ENCODE measurements at places on chromosomes 5 and 9. TPM values are rescaled to one million over a fixed set of nuclear protein-coding genes. Genes with fewer than 3 reads are reported as not detected.

BAAT gene
- polyA plus RNA-seq = 1.7 TPM

DNA sequence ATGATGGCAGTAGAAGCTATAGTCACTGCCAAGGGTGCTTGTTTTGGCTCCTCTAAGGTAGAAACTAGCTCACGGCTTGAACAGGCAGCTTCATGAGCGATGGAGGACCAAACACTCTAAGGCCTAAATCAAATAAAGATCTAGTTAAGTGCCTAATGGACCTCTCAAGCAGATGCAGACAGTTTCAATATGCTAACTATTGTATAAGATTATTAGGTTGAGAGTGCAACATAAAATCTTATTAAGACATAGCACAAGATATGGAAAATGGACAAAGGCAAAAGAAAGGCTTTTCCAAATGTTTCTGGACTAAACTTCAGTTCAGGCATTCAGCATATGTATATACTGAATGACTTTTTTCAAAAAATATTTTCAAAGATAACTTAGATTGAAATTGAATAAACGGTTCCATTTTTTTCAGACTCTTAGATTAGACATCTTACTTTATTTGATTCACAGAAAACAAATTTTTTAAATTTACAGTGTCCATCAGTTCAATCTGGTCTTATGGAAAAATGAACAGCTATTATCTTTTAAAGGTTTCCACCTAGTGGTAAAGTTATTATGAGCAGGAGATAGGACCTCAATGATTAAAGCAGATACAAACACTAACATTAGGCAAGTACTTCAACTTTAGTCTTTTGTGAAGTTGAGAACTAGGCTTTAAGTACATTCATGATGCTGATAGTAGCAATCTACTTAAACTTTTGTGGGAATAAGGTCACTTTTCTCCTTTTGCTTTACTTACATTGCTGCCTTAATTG, 1167.7 kb downstream of the MAT2B start:
- DNase-seq = no peak

OTULINL gene
- 2.7 TPM for polyA plus RNA-seq

- no peak for DNase-seq
Observed at GRCh38 chr5:179786861-179787260, 6.9 kb upstream of the LTC4S start.

- no peak for DNase-seq
Observed at GRCh38 chr5:371811-372555, 50.5 kb downstream of the AHRR start.

GRCh38 chr5:171956314-171956713, 50.1 kb downstream of the FBXW11 start:
- no peak for DNase-seq

GRCh38 chr5:147307170-147307569, 72.3 kb downstream of the STK32A start:
- no peak for DNase-seq

PHF24 gene
- polyA plus RNA-seq = 0.09 TPM

- DNase-seq = no peak
Observed at GRCh38 chr5:111859031-111859430, 102.0 kb upstream of the NREP start.

SPAG8 gene
- polyA plus RNA-seq = 2.3 TPM

GRCh38 chr5:87899721-87900131, 368.9 kb downstream of the TMEM161B start:
- no peak for DNase-seq

POU5F2 gene
- 0.01 TPM for polyA plus RNA-seq

- no peak for DNase-seq
Observed at GRCh38 chr5:82396396-82396795, 118.2 kb upstream of the RPS23 start.

GRCh38 chr5:97102010-97102470, 40.4 kb downstream of the LIX1 start:
- DNase-seq = no peak

GRCh38 chr9:131289301-131290035, at the start of gene PLPP7:
PLPP7 (plus strand) TSS chr9:131289723; CDS start chr9:131289998, 275 bp downstream.
- no peak for DNase-seq

DNA sequence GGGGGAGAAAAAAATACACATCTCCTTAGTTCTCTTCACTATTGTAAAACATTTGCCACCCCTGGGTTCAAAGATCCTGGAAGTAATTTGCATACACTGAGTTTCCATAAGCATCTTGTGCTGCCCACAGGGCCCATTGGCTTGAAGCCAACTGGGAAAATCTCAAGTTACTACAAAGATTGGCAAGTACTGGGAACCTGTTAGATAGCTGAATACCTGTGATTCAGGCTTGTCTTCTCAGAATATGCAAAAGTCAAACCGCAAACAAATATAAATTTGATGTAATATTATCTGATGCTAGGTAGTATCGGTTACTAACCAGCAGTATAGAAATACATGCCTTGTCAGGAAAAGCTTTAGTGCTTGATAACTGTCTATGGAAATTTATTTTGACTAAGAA, 156.9 kb upstream of the FST start:
- no peak for DNase-seq

- no peak for DNase-seq
Observed at GRCh38 chr5:16147179-16147900, 32.3 kb downstream of the MARCHF11 start.

GRCh38 chr9:32411753-32412152, 27.3 kb downstream of the ACO1 start:
- DNase-seq = no peak

DNA sequence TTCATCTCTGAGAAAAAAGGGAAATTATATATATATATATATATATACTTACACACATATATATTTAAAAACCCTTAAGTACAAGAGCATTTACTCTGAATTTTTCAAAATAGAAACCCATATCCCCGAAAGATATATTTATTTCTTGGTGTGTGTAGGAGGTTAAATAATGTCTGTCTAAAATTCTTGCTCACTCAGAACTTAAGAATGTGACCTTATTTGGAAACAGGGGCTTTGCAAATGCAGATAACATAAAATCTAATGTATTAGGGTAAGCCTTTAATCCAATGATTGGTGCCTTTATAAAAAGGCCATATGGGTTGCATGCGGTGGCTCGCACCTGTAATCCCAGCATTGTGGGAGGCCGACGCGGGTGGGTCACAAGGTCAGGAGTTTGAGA, 517.3 kb upstream of the TLE4 start:
- no peak for DNase-seq

DNA sequence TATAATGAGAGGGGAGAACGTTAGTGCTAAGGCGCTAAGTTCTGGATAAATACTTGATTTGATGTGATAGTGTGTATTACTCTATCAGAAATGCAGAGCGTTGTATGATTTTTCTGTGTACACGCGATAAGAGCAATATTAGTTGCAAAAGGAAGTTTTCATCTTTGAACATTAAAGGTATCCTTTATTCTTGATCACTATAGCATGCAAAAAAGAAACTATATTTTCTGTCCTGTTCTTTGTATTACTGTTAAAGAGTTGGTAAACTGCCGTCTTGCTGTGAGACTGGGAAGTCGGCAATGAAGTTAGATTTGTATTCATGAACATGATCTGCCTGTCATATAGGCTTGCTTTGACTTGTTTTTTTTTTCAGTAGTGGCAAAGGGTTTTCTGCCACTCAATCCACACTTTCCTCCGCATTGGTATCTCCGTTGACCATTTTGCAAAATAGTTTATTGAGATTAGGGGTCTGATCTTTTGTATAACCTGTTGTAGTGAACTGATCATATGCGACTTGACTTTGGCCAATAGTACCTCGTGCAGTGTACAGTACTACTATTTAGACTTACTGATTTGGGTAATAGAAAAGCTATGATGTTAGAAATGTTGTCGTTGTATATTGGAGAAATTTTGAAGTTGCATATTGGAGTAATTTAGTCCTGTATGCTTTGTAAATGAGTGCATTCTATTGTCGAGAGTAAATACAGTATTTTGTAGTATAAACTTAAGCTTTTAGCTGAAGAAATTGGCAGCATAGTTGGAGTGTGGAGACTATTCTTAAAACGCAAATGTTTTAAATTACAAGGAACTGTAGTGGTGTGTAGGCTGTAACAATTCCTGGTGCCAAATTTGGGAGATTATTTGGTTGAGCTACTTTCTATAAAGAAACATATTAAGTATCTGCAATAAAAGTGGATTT, 1.7 kb downstream of the DENND4C start:
- no peak for DNase-seq

DNA sequence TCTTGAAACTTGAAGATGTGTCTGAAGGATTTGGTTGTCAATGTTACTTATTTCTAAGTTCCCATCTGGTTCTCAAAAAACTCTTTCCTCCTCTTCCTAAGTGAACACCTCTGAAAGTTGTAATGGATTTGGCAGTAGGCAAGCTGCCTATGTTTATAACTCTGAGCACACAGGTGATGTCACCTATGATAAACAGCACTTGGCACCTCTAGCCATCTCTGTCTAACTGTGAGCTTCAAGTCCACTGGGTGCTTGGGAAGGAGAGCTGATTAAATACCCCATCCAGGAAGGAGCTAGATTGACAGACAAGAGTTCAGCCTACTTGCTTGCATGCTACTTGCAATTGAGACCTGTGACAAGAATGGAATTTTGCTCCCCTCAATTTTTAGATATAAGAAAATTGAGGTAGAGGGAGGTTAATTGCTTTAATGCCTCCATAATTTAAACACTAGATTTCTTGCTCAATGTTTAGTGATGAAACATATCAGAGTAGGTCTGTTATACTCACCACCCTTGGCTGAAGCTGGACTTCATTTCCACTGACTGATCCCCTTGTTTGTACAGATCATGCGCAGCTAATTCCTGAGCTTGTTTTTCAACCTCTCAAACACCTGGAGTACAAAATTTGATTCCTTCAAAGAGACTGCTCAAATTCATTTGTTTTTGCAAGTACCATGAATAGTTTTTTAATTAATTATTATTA, 49.9 kb downstream of the PDE4D start:
- DNase-seq = no peak

DNA sequence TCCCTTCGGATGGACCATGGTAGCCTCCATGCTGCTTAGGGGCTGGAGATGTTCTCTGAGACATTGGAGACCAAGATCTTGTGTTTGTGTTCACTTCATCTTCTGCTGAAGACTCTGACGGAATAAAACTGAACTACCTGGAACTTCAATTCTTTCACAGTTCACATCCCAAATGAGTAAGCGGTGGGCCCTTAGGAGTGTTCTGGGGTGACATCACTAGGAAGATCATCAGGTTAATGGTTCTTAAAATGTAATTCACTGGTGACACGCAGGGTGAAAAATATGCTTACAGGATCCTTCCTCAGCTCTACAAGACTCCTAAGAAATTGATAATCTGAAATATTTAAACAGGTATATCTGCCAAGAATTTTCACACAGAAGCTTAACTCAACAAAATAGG, 561.5 kb downstream of the SEMA5A start:
- no peak for DNase-seq

DNA sequence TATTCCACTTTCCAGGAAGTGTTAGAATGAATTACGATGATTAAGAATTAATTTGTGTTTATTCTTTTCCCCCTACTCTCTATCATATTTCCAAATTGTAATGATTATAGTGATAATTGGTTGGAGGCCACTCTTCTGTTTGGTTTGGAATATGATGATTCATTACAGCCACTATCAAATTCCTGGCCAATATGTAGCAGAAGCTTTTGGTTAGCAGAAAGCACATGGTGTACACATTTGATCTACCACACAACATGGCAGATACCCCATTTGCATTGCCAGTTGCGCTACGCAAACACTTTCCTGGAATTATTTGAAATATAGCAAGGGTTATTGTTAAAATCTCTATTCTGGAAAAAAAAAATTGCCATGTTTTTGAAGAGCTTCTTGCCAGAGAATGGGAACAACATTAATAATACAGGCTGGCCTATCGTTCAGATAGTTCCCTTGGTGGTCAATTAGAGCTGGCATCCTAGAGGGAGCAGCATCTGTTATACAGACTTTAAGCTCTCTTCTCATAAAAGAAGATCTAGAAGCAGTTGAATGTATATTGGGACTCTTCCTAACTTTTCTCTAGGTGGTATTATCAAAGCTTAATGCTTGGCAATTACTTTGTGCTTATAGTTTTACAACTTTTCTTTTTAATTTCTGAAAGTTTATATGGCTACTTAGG, 455.0 kb upstream of the ACTBL2 start:
- DNase-seq = no peak

GRCh38 chr5:62167561-62168057, 138.4 kb upstream of the KIF2A start:
- no peak for DNase-seq

DNA sequence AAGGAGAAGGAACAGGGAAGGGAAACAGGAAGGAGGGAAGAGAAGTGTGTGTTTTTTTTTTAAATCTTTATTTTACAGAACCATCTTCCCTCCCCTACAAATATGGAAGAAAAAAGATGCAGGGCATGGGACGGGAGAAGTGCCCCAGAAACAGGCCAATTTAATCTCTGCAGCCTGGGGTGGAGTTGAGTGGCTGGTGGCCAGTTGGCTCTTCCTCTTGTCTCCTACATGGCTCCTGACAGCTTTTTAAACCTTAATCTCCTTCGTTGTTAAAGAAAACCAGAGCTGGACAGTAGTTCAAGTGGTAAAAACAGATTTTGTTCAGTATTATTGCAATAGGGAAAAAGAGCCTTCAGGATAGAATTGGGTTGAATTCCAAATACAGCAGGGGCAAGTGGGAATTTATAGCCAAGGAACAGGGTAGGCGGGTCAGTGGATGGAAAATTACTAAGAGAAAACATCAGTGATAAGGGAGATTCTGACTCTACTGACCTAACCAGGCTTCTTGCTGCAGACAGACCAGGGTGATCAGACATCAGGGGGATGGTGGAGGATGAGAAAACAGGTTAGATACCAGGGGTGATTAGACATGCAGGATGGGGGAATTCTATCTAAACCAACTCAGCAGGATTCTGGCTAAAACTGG, 125.1 kb upstream of the CLINT1 start:
- DNase-seq = no peak

EIF4E1B gene
- polyA plus RNA-seq = not detected

- DNase-seq = peak; percentile 67
Observed at GRCh38 chr9:106075960-106076327, 381.6 kb downstream of the TMEM38B start.

GRCh38 chr5:142713121-142713706, 27.3 kb upstream of the FGF1 start:
- DNase-seq = no peak

DEPDC1B gene
- 3.2 TPM for polyA plus RNA-seq

DNA sequence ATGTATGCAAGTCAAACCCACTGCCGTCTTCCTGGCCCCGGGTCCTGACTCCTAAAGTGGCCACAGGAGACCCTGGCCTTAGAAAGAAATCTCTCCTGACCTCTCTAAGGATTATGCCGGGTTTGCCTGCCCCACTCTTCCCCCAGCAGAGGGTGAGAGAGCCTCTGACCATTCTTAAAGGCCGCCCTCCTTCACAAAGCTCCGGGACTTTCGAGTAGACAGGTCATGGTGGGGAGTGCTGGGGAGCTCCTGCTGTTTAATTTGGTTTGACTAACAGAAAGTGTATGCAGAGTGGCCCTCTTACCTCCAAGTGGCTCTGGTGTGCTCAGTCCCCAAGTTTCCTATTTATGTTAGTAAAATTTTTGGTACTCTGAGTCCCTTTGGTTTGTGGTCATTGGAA, 111.8 kb downstream of the LRRC70 start:
- DNase-seq = no peak

- DNase-seq = no peak
Observed at GRCh38 chr5:51404255-51404654, 21.0 kb downstream of the ISL1 start.
